Fibroblast of the conjunctiva (primary cell): ENCODE measurements at places on chromosomes 7 and 10.

DNA sequence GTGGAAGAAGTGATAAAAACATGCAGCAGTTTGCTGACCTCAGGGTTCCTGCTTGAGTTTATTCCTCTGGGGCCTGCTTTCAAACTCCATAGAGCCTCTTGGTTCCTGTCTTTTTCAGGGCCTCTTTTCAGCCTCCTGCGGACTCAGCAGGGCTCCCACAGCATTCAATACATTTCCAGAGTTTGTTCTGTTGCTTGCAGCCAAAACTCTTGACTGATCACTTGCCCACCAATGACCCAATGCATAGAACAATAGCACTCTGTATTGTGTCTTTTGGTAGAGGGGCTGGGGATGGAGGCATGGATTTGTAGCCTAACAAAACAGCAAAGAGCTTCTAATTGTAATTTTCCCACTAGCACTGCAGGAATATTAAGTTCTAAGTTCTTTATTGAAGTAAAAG, 50.8 kb upstream of the CREB5 start:
- no peak for DNase-seq

- no peak for DNase-seq
These were observed 10.4 kb downstream of the HTR7 start for GRCh38 chr10:90847436-90847835.

DNA sequence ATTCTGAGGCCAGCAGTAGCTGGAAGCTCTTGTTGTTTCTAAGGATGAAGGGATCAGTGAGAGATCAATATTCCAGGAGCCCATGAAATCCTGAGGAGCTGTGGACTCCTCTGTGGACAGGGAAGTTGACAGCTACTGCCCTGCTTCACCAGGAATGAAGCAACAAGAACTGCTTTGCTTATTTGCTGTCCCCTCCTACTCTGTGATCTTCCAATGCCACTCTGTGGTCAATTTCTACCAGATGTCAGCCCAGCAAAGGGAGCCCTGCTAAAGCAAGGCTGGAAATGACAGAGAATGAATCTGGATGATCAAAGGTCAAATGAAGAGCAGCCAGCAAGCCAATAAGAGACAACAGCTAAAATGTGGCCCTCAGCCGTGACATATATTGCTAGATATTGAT, 227.5 kb upstream of the CHRM2 start:
- no peak for DNase-seq

DNA sequence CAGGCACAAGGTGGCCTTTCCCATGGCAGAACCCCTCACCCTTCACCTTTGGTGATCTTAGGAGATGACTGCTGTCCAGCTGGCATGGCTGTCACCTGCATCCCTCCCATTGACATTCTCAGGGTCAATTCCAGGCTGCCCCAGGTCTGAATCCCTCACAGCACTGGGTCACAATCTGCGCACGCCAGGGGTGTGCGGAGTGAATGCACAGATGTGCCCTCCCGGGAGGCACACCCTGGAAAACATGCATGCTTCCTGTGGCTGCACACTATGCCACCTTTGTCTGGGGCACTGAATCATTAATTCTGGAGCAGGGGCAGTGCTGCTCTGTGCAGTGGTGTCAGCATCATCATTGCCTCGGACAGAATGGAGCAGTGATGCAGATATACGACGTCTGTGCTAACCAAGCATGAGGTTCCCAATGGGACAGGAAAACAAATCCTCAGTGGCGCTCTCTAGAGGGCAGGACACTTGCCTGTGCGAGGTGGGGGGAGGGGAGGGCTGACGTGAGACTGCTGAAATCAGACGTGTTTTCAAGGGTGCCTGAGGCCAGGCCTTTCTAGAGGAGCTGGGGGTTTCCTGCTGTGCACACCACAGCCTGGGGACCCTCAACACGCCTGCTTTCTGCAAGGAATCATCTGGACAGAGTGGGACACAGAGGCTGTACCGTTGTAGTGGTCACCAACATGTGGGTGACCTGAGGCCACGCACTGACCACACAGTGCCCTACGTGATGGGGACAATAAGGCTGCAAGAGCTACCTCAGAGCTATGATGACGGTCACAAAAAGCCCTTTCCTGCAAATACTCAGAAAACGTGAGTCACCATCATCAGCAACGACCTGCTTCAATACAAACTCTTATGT, 77.9 kb downstream of the HIPK2 start:
- no peak for DNase-seq

DNA sequence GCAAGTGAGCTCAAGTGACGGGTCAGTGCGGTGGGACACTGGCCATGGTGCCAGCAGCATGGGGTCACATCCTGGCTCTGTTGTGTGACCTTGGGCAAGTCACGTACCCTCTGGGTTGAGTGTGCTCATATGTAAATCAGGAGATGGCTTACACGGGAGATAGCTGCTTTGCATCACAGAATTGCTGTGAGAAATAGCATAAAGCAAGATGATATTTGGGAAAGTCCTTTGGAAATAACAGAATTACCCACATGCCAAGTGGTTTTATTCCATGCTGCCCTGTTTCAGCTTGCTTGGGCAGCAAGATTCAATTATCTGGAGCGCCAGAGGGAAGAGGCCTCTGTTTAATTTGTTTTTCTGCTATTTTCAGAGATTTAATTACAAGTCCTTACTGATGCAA, 48.9 kb downstream of the LYZL2 start:
- DNase-seq: no peak

DNA sequence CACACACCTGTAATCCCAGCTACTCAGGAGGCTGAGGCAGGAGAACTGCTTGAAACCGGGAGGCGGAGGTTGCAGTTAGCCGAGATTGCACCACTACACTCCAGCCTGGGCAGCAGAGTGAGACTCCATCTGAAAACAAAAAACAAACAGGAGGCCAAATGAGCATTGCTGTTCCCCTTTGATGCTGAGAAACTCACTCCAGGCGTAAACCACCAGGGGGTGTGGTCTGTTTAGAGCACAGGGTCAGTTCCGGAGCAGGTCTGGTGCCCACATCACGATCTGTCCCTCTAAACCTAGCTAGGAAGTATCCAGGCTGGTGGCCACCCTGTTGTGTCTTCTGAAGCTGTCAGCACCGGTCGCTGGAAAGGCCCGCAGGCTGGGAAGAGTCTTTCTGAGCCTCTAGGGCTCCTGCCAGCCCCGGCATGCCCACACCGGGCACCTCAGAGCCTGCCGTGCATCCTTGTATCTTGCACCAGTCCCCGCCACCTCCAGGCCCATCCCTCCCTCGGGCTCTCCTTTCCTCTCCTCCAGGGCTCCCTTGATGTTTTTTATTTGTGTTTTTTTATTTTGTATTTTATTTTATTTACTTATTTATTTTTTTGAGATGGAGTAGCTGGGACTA, 66.3 kb upstream of the SH2B2 start:
- no peak for DNase-seq

DNA sequence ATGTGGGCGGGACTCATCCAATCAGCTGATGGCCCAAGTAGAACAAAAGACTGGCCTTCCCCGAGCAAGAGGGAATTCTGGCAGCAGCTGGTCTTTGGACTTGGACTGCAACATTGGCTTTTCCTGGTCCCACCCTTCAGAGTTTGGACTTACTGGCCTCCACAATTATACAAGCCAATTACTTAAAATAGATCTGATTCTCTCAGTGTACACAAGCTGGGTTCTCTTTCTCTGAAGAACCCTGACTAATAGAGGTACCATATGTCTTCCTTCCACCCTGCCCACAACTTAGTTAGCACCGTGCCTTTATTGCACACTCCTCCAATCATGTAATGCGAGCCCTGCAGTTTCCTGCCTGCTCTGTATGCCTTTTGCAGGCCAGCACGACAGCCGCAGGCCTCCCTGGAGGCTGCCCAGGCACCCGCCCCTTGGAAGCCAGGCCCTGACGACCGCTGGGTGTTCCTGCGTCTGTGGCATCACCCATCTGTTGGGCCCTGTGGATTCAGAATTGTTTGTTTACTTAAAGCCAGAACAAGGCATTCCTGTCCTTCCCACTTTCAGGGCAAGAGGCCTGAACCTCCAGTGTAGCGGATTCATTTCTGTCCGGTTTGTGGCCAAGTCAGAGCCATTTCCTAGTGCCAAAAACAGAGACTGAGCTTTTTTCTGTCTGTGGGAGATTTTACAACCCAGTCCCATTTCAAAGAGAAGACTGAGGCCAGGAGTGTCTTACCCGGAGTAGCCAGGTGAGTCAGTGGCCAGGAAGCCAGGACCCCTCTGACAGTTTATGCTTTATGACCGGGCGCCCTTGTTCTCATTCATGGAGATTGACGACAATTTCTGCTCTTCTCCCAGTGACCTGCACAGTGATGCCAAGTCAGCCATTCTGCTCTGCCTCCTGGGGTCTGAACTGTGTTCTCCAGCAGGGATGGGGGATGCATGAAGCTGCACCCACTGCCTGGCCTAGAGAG, 968 bp upstream of the INMT start:
- DNase-seq: peak; percentile 87

DNA sequence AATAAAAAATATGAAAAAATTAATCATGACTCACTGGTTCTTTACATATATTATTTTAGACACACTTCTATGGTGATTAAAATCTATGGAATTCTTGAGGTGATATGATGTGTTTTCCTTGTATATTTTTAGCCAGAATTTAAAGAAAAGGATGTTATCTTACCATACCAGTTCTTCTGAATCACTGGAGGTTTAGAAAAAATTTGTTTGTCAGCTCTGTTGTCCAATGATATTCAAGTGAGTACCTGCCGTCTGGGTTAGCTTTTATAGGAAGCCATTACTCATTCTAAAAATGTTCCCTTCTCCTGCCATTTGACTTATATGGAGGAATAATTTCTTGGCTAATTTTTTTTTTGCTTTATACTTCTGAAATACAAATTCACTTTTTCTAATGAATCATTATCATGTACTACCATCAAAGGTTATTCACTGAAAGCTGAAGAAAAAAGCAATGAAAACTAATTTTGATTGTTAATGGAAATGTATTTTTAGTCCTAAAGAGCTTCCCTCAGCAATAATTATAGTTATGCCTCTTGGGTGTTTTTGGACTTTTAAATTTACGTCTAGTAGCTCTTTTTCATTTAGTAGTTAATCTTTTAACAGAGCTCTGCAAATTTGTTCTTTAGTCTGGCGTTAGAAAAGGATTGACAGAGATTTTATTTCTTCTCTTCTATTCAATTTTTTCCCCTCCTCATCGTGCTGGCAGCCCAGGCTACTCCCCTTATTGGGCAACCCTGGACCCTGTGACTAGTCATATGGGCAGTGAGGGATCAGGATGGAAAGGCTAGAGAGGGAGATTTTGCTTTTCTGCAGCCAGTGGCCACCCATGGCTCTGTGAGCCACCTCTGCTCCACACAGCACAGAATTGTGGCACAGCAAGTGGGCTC, 434.2 kb downstream of the LRMDA start:
- no peak for DNase-seq

DNA sequence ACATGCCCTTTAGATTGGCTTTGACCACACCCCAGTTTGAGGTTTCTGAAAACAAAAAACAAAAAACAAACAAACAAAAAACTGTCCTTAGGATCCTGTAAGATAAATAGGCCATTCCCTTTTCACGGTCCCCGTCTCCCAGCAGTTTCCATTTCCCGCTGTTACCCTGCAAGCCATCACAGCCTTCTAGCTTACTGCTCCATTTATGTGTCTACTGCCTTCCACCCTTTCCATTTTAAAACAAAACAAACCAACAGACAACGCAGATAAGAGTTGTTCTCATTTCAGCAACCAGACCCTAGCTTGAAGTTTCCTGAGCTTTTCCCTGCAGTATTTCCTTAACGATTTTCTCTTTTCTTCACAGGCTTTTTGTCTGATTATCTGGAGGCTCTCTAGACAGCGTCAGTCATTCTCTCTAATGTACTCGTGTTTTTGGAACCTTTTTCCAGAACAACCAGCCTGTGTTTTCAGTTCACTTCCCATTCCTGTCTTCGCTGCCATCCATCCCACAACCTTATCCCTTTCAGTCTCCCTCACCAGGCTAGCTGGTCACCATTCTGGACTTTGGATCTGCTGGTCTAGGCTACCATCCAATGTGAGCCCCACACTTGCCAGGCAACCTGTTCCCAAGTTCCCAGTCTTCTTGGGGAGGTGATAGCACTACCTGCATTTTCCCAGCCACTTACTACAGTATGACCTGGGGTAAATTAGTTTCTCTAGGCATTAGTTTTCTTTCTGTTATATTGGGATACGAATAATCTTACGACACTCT, 317.3 kb upstream of the FZD1 start:
- DNase-seq: no peak

GRCh38 chr10:3681642-3682554, 103.1 kb downstream of the KLF6 start:
- DNase-seq: no peak

DNA sequence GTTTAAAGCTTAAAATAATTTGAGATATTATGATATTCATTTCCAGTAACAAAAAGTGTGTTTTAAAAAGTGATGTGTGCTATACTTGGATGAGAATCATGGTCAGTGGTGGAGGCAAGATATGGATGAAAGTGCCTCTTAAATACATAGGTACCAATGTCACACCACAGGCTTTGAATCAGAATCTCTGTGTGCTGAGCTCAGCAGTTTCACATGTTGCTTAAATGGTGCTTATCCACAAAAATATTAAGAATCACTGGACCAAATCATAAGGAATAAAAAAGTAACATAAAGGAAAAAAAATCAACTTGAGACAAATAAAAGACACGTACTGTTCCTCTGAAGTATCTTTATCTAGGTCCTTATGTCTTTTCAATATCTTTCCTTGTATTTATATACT, 850.5 kb upstream of the POT1 start:
- DNase-seq: no peak

GRCh38 chr10:529468-530230, 159.8 kb downstream of the DIP2C start:
- no peak for DNase-seq

DNA sequence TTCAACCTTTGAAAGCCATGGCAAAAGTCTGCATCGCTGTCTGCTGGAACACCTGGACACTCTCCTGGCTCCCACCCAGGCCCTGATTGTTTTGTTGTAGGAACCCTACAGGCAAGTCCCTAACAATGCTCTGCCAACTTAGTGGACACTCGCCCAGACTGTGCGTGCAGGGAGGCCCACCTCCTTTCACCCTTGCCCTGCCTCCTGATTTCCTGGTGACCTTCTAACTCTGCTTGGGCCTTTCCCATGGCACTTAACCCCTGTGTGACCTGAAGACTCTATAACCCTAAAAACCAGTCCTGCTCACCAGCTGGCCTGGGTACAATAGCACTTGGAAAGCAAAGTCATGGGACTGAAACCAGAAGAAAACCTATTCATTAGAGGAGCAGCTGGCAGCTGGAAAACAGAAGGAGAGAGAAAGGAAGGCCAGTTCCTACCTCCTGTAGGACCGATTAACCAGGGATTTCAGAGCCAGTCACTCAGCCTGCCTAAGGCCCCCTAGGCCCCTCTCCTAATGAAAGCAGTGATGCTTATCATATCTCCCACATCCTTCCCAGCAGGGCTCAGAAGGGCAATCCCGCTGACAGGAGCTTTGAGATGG, 82.7 kb upstream of the KMT2E start:
- DNase-seq: no peak

DNA sequence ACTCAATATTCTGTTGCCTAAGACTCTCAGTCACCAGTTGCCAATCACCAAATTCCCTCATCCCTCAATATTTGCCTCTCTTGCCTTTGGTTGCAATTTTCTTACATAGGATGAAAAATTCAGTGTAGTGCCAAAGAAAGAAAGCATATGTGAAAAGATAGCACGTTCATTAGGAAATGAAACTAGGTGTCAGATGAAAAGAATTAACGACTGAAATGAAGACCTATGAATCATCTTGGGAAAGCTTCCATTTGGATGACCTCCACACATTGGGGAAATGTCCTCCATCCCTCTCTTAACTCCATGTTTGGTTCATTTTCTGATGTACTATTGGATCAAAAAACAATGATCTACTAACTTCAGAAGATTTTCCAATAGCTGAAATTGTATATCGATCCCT, 145.1 kb upstream of the MEOX2 start:
- no peak for DNase-seq
